ENCODE measurements at places on chromosomes 2 and 18.

DNA sequence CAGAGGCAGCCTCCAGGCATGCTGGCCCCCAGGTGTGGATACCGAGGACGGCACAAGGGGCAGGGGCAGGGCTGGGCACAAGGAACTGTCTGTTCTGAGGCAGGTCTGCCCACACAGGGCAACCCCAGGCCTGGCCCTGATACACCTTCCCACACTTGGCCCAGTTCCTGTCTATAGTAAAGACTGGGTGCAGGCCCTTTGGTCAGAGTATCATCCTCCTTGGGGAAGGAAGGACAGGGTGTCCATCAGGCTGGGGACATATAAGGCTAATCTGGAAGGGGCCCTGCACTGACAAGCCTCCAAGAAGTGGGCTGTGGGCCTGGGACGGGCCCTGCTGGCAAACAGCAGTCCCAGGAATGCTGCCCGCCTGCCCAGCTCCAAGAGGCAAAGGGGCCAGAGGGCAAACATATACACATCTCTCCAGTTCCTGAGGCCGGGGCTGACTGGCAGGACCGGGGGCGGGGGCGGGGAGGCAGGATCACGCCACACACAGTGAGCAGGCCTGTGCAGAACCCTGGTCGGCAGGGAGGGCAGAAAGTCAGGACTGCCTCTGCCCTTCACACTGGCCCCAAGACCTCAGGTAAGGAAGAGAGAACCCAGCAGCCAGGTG lies 18.9 kb downstream of the SDC1 start:
- no peak for DNase-seq

DNA sequence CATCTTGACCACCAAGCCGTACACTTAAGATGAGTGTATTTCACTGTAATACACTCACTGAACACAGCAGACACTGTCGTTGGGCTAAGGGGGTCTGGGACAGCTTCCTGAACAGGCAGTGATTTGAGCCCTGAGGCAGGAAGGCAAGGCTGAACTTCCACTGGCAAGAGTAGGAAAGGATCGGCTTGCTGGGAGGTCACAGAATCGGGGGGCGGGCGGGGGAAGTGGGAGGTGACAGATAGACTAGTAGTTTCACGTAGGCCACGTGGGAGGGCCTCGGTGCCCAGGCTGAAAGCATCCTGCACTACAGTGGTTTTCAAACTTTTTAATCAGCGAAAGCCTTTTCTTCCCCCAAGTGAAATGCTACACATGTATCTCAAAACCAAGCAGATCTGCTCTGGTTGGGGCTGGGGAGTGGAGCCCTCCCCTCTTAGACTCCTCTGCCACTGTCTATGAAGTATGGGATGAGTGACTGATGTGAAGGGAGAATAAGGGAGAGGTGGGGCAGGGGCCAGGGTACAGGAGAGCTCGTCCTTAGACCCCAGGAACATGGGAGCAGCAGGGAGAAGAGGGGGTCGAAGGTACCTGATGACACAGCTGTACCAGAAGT lies 8.6 kb downstream of the PARD6G start:
- no peak for DNase-seq

DNA sequence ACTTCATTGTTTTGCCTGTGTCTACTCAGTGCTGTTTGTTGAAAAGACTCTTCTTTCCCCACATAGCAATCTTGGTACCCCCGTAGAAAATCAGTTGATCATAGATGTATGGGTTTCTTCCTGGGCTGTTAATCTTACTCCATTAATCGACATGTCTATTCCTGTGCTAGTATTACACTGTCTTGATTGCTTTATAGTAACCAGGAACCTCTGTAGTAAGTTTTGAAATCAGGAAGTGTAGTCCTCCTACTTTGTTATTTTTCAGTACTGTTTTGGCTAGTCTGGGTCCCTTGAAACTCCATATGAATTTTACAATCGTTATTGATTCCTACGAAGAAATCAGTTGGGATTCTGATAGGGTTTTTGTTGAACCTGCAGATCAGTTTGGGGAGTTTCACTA lies 78.8 kb upstream of the FAM136A start:
- no peak for DNase-seq

DNA sequence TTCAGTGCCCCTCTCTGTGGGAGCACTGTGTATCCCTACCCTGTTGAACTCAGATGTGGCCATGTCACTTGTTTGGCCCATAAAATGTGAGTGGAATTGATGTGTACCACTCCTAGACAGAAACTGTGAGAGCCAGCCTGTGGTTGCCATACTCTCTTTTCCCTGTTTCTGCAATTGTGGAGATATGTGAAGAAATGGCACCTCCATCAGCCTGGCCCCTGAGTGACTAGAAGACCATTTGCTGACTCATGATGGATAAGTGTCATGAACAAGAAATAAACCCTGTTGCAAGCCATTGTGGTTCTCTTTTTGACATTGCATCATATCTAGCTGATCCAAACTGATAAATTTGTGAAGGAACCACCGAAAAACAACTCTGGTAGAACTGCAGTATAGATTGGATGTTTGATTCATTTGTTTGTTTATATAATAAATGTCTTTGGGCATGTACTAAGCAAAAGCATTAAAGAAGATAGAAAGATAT lies 214.5 kb upstream of the FBXO11 start:
- DNase-seq = no peak

Data from activated CD8-positive, alpha-beta memory T cell treated with anti-CD3 and anti-CD28 coated beads for 1 hour (primary cell).